Aorta (tissue), 5 donors: ENCODE measurements at places on chromosomes 5 and 9.

- no peak for DNase-seq
These were observed 102.3 kb upstream of the CDKN2B start for GRCh38 chr9:22111176-22111953.

DNA sequence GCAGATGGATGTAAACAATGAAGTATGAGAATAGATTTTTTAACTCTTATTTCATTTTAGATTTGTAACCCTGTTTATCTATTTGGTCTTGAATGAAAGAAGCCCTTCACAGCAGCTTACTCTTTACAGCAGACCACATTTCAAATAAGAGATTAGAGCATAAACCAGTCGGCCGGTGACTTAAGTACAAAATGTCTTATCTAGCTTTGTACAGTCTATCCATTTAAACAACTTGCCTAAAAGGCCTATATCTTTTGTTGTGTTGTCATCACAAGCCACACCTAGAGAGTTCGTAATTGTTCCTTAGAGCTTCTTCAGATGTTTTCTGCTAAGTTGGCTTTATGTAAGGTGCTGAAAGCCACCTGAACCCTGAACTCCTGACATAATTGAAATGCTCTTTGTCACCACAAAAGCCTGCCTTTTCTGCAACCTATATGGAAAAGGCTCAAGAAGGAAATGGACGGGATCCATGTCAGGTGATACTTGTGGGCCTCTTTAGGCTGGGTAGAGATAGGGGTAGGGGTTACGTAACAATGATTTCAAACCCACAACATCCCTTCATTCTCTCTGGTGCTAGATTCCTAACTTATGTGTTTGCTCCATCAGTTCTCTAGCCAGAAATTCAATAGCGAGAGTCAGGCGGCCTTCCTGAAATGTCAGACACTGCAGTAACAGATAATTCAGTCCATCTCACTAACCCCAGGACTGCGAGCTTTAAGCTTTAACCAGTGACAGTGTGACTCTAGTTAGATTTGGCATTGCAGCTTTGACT is 162.5 kb downstream of the CD180 start:
- no peak for DNase-seq

DNA sequence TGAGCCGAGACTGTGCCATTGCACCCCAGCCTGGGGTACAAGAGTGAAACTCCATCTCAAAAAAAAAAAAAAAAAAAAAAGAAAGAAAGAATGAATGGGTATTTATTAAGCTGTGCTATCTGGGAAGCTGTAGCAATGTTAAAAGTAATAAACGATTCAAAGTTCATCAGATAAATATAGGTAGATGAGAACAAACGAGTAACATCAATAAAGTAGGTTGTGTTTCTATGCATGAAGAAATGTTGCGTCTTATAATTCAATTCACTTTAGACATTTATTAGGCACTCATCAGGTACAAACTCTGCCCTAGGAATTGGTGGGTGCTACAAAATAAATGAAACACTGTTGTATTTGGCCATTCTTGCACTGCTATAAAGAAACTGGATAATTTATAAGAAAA is 36.8 kb downstream of the C9orf57 start:
- DNase-seq = no peak

- DNase-seq = no peak
These were observed 374.4 kb downstream of the ENC1 start for GRCh38 chr5:74266132-74266531.

GRCh38 chr5:135571066-135571609 is 7.7 kb downstream of the CXCL14 start:
- DNase-seq = no peak

DNA sequence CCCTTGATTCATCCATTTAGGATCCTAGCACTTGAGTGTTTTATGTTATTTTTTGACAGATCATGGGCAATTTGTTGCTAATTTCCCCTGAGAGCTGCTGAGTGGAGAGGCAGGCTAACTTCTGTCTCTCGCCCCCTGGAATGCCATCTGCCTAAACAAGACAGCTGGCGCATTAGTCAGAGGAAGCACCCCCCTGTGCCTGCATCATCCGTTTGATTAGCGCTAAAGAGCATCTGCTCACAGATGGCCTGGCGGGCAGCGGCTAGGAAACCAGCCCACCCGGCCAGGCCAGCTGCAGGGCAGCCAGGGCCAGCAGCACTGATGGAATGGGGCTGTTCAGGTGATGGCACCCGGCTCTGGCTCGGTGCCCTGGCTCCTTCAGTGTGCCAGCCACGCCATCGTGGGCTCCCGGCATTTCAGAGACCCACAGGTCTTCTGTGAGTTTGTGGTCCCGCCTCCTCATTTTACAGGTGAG is 22.9 kb upstream of the ASS1 start:
- DNase-seq = peak; percentile 47

DNA sequence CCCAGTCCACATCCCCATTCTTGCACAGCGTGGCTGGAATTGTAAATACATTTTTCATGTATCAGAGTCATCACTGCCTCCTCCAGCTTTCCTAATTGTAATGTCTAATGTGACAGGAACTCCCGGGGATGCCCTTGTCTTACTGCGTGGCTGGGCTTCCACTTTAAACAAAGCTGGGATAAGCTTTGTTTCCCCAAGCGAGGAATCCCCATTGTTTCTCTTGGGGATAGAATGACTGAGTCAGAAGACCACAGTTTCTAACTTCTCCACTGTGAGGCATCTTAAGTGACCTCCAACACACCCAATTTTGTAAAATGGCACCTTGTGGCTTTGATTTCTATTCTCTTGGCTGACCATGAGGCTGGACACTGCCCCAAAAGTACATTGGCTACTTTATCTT is 22.4 kb downstream of the ARPC5L start:
- no peak for DNase-seq

DNA sequence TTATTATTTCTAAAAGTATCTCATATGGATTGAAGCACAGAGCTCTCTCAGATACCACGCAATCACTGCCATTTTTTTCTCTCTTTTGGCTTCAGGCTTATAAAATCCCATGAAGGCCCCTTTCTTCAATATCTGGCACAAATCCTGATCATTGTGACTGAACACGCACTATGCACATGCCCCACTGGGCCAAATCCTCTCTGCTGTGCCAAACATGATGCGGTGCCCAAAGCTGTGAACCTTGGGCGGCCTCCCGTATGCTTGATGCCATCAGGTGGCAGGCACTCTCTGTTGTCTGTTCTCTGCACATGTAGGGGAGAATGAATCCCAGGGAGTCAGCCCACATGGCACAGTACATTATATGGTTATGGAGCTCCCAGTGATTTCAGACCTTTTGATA is 375.0 kb upstream of the RGMB start:
- DNase-seq = no peak

DNA sequence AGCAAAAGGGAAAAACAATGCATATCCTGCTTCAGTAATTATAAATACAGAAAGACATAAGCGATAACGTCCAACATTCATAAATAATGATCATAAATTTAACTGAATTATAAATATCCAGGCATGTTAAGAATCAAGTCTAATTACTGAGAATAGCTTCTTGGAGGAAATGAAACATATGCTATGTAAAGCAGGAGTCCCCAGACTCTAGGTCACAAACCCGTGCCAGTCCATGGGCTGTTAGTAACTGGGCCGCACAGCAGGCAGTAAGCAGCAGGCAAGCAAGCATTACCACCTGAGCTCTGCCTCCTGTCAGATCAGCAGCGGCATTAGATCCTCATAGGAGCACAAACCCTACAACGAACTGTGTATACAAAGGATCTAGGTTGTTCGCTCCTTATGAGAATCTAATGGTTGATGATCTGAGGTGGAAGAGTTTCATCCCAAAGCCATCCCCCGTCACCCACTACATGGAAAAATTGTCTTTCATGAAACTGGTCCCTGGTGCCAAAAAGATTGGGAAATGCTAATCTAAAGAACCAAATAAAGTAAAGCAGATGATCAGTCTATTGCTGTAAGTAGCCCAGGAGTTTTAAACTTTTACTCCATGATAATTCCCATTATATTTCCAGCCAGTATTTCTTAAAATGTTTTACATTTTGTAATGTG is 50.4 kb downstream of the CERT1 start:
- DNase-seq = no peak

GRCh38 chr5:160649304-160649703 is 202.7 kb downstream of the ATP10B start:
- DNase-seq = no peak

DNA sequence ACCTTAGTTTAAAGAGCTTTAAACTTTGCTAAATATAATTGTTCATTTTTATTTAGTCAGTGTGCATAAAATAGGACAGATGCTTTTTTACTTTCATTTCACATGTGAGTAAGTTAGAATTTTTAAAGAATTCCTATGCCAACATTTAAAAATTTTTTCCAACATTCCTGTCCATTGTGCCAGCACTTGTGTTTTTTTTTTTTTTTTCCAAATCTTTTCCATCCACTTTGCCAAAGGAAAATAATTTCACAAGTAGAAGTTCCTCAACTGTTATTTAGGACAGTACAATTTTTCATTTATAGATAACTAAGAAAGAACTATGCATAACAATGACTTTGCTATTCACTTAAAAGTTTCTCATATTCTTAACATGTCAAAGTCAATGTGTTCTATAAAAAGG is 189.5 kb downstream of the ADAMTS6 start:
- no peak for DNase-seq

DNA sequence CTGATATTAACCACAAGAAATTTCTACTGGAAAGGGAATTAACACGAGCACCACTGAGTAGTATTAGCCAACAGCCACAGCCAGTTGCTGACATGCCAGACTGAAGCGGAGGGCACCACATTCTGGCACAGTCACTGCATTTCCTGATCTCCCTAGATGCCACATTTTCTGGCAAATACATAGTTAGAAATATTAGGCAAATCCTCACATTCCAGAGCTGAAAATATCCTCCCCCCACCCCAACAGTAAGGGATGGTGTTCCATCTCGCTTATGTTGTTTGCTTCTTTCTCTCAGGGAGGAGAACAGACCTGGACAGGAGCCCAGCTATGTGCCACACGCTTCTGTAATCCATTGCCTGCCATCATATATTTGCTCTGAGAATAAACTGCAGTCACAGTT is 32.8 kb upstream of the MCTP1 start:
- no peak for DNase-seq

- no peak for DNase-seq
These were observed 4.5 kb downstream of the MYMK start for GRCh38 chr9:133520121-133520835.

- no peak for DNase-seq
These were observed 55.7 kb downstream of the VCAN start for GRCh38 chr5:83527221-83527620.

GRCh38 chr5:60372786-60373185 is 327.2 kb downstream of the DEPDC1B start:
- no peak for DNase-seq

GRCh38 chr9:108759835-108760234 is 96.0 kb downstream of the ACTL7B start:
- no peak for DNase-seq

DNA sequence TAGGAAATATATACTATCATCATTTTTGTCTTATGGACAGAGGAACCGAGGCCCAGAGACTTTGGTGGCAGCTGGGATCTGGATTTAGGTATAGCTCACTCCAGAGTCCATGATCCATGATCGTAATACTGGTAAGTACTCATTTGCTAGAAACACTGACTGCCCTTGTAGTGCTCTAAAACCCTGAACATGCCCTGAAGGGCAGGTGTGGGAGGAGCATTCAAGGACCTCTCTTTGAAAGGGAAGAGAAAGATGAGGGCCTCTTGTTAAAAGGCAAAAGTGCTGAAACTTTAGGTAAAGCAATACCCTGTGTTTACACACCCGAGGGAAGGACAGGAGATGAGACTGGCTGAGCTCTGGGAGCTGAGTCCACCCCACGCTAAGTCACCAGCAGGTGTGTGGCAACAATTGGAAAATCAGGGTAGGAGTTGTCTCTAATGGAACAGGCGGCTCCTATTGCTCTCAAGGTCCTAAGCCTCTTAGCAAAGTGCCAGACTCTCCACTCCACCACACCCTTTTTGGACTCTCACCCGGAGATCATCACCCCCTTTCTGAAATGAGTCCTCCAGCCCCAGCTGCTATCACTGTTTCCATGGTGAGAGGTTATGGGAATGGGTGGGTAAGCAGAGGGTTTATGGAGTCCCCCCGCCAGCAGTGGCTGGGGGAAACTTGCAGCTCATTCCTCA is 34.8 kb downstream of the TRPC7 start:
- no peak for DNase-seq

GRCh38 chr5:160923936-160924710 is 72.1 kb upstream of the ATP10B start:
- DNase-seq = no peak

- DNase-seq = no peak
These were observed 4.8 kb downstream of the IL9 start for GRCh38 chr5:135890867-135891266.

DNA sequence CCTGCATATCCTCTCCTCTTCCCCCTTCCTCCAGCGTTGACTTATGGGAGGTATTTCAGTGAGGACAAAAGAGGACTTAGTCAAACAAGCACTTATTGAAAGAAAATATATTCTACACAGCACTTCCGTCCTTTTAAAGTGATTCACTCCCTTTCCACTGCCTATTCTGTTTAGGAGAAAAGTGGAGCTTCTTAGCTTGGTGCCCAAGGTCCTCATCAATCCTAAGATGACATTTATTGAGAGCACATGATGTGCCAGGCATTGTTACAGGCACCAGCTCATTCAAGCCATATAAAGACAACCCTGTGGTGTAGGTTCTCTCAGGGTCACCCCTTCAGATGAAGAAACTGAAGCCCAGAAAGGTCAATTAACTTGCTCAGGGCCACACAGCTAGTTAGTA is 95.9 kb downstream of the KCNIP1 start:
- DNase-seq = no peak

DNA sequence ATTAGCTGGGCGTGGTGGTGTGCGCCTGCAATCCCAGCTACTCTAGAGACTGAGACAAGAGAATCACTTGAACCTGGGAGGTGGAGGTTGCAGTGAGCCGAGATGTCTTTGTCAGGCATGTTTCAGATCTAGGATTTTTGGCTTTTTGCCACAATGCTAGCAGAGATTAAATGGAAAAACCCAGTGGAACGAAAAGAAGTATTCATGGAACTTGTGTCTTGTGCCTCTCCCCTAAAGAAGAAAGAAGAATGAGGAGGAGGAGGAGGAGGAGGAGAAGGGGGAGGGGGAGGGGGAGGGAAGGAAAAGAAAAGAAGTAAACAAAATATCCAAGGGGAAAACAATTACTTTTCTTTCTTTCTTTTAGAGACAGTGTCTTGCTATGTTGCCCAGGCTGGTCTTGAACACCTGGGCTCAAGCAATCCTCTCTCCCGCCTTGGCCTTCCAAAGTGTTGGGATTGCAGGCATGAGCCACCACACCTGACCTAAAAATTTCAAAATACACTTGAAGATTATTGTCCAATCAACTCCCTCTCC is 106.0 kb downstream of the ARRDC3 start:
- DNase-seq = no peak

- no peak for DNase-seq
These were observed 80.3 kb downstream of the CDH6 start for GRCh38 chr5:31273631-31274378.

GRCh38 chr5:96807075-96807654 is 580 bp downstream of the ERAP1 start:
- DNase-seq = peak; percentile 94

GRCh38 chr5:73442231-73442811 is 6.3 kb downstream of the FOXD1 start:
- no peak for DNase-seq

- DNase-seq = peak; percentile 97
These were observed at the start of gene MARCHF3 for GRCh38 chr5:127030259-127031146. Gene MARCHF3 (minus strand): TSS chr5:127030558. CDS start chr5:126918171, 112,387 bp downstream.
